ENCODE measurements at places on chromosomes 3 and 15. TPM values are rescaled to one million over a fixed set of nuclear protein-coding genes. Genes with fewer than 3 reads are reported as not detected.

Gene ZCWPW2
- total RNA-seq = not detected

Gene SCG5
- 1.9 TPM for total RNA-seq

Gene SYNM
- total RNA-seq = 37.2 TPM

Gene TRIM42
- not detected for total RNA-seq

Gene CLSTN2
- 0.02 TPM for total RNA-seq

Gene TMEM39A
- 22.1 TPM for total RNA-seq

Gene KNL1
- total RNA-seq = 5.3 TPM

Gene FBXW12
- total RNA-seq = not detected

Gene KLHL6
- not detected for total RNA-seq

Gene SERPINI2
- not detected for total RNA-seq

Gene AQP9
- not detected for total RNA-seq

Gene OIP5
- total RNA-seq = 13.0 TPM

Gene GRAMD2A
- 0.12 TPM for total RNA-seq

Gene CLDN16
- total RNA-seq = not detected

Gene ACKR4
- not detected for total RNA-seq

Gene DPPA2
- not detected for total RNA-seq

Gene DALRD3
- 24.4 TPM for total RNA-seq

Gene TYRO3
- total RNA-seq = 13.4 TPM

Gene PEX5L
- total RNA-seq = not detected

Gene GPR27
- total RNA-seq = 3.1 TPM

Gene ADAMTSL3
- 0.19 TPM for total RNA-seq

Gene PLD1
- 15.2 TPM for total RNA-seq

Gene ABHD2
- total RNA-seq = 181 TPM

Gene MME
- not detected for total RNA-seq

Gene FBXO40
- not detected for total RNA-seq

Gene COLQ
- total RNA-seq = 0.23 TPM

Gene CD200R1
- not detected for total RNA-seq

Gene GOLGA8G
- not detected for total RNA-seq

Gene CLDN18
- not detected for total RNA-seq

Gene ZIC1
- total RNA-seq = 0.02 TPM

Gene CIDEC
- total RNA-seq = 50.4 TPM

Gene CTXND1
- total RNA-seq = not detected

Gene ASB14
- total RNA-seq = not detected

Gene ARRDC4
- 0.11 TPM for total RNA-seq

All from A549 treated with Mapracorat at 1 μM for 4 hours (cell line).